ENCODE measurements at places on chromosomes 4 and X.

DNA sequence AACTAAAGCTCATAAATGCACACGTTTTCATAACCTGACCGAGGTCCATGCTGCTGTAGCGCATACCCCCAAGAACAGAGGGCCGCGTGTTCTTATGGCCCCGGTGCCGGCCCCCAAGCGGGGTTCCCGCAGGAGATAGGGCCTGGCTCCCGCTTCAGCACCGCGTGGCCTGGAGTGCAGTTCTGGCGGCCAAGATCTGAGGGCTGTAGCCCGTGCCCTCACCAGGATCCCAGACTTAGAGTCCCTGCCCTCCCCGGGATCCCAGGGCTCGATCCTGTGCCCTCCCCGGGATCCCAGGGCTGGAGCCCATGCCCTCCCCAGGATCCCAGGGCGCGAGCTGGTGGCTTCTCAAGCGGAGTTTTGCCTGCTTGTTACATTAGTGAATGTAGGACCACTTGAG, 1.0 kb upstream of the GRPEL1 start:
- DNase-seq: no peak

DNA sequence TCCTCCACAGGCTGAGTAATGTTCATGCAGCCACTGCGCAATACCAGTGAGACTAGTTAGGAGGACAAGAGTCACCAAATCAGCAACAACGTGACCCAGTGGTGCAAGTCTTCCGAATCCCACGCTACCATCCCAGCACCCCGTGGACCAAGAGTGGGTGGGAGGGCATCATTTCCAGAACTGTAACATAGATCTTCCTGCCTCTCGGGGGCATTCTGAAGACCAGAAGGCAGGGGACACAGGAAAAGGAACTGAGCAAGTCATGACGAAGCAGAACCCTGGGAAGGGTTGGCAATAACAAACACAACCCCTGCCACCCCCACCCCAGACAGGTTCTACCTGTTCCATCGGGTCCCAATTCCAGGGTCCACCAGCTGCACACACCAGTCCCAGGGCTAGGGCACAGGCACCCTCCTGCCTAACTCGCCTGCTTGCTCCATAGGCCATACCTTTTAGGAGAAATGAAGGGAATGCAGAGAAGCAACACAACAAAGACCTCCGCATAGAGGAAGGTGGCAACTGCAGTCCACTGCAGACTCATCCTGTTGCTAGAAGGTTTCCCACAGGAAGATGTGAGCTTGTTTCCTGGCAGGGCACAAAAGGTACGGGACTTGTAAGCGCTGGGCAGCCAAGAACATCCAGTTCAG, 1.4 kb downstream of the BCAP31 start:
- DNase-seq: no peak

DNA sequence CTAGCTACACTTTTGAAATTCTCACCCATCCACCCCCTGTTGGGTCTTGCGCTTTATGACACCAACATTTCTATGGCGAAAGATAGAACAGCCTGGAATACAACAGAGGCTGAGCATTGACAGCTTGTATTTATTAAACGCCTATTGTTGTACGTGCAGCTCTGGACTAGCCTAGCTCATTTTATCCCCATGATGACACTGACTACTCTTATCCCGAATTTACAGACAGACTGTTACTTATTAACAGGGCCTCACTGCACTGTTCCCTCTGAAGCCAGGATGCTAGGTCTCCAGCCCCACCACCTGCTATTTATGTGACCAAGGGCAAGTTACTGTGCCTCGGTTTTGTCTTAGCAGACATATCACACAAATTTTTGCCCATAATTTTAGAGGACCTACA, 1.0 kb upstream of the RFC1 start:
- DNase-seq: no peak

GRCh38 chr4:42133006-42133405, 19.4 kb downstream of the BEND4 start:
- DNase-seq: no peak

- DNase-seq: peak; percentile 17
These were observed 27.0 kb downstream of the EIF2S3 start for GRCh38 chrX:24081661-24082154.

DNA sequence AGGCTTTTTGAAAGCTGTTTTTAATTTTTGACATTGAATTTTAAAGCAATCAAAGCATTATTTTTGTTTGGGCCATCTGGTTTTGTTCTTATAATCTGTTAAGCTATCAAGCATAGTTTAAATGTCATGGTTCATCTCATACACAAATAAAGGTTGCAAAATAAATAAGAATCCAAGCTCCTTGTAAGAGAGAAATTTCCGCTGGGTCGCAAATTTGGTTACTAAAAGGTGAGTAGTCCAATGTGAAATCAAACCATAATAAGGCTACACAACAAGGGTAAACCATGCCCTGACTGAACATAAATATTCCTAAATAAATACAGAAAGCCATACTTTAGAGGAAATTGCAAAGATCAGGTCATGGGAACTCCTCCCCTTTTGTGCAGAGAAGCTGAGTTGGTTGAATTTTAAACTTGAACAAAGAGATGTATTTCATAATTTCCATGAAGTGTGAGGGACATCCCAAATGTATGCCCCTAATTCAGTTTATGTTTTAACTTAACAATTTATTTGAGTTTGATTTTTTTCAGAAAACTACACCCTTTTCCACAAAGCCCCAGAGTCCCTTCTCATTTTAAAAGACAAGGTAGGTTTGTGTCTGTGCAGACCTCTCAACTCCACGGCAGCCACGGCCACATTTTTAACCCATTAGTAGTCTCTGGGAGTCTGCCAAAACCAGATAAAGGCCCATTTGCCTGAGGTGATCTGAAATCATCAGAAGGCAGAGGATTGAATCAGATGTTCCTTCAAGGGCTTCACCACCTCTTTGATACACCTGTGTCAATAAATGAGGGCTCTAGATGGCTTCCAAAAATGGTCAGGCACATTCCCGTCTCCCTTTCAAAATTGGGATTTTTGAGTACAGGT, 85.2 kb downstream of the PLAC1 start:
- no peak for DNase-seq

Measured in stimulated activated CD4-positive, alpha-beta T cell treated with anti-CD3 and anti-CD28 coated beads, Interleukin-15, amount 100 ng/mL, for 1 hour (primary cell).